ENCODE measurements at places on chromosomes 13 and 19.

- DNase-seq, result no peak
Measured at GRCh38 chr13:97288486-97288900, 66.4 kb downstream of the MBNL2 start.

GRCh38 chr13:38862443-38862842, 128.2 kb downstream of the STOML3 start:
- no peak for DNase-seq

DNA sequence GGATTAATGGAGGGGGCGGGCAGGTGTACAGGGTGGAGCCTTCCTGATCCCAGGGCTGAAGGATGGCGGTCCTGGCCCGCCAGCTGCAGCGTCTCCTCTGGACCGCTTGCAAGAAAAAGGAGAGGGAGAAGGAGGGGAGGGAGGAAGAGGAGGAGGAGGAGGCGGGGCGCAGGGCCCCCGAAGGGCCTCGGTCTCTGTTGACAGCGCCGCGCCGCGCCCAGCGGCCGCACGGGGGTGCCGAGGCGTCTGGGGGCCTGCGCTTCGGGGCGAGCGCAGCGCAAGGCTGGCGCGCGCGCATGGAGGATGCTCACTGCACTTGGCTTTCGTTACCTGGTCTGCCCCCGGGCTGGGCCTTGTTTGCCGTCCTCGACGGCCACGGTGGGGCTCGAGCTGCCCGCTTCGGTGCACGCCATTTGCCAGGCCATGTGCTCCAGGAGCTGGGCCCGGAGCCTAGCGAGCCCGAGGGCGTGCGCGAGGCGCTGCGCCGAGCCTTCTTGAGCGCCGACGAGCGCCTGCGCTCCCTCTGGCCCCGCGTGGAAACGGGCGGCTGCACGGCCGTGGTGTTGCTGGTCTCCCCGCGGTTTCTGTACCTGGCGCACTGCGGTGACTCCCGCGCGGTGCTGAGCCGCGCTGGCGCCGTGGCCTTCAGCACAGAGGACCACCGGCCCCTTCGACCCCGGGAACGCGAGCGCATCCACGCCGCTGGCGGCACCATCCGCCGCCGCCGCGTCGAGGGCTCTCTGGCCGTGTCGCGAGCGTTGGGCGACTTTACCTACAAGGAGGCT, at the start of gene PPM1N:
Gene PPM1N, plus strand, starts transcription at position 33 of the 785 bp plus-strand sequence. Its CDS starts 30 bp downstream, at position 63.
- DNase-seq, result peak; percentile 85

GRCh38 chr13:79456656-79457365, 24.1 kb upstream of the NDFIP2 start:
- DNase-seq, result no peak

- peak; percentile 99 for DNase-seq
Measured at GRCh38 chr19:58513694-58514563, 2.1 kb upstream of the SLC27A5 start.

DNA sequence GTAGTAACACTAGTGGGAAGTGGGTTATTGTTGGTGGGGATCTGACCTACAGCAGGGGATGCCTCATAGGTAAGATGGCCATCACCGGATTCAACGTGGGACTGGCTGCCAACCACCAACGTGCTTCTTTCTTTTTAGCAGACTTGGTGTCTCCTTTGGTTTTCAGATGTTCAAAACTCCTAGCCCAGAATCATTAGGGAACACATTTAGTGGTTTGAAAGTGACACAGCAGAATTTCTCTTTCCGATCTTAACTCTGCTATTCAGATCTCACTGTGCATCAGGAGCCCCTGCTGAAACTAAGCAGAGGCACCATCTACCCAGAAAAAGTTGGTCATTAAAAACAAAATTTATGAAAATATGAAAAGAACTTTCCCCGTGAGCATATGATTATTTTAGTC, 36.7 kb upstream of the PCDH8 start:
- no peak for DNase-seq

GRCh38 chr13:91155512-91156114, 191.9 kb upstream of the MIR17HG start:
- DNase-seq, result no peak

DNA sequence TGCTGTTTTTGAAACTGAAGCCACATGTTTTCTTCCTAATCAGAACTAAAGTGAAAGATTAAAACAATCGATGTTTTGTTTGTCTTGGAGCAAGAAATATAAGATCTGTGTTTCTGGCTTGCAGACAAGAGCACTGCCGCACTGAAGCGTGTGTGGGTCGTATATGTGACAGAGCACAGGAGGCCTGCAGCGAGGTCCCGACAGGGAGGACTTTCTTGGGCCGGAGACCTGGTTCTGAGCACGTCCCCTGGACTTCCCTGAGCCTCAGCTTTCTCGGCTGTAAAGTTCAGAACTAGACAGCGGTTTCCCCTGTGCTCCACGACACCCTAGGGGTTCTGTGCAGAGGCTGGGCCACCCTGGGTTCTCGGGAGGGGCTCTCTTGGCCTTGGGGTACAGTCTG, 60.5 kb downstream of the GADD45B start:
- no peak for DNase-seq

DNA sequence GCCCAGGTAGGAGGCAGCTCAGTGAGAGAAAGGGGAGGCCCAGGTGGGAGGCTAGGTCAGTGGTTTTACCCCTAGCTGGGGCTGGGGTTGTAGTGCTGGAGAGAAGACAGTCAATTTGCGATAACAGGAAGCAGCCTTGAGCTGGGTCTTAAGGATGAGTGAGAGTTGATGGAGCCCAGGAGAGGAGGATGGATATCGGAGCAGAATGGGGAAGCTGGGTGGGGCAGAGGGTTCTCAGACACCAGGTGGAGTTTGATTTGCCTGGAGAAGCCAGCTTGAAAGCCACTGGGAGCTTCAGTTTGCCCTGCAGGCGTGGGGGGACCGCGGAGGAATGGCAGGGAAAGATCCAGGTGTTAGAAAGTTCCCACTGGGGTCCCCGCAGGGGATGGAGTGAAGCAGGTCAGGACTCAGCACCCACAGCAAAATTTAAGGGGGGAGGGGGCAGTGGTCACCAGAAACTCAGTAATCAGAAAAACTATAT, 836 bp upstream of the CDC42EP5 start:
- DNase-seq, result no peak

- DNase-seq, result no peak
Measured at GRCh38 chr13:53946500-53946899, 917.9 kb downstream of the OLFM4 start.

DNA sequence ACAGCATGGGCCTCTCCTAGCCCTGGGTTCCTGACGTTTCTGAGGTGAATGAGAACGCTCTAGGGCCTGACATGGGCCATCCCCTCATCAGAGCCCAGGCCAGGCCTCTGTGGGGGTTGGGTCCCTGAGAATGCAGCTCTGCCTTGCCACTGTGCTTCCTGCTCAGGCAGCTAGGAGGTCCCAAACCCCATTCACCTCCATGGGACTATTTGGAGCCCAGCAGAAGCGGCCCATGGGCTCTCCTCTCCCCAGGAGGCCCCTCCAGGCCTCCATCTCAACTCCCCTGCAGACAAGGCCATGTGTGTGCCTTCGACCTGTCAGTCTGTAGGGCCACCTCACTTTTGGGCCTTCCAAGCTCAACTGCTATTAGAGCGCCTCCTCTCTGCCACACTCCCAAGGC, 36.9 kb downstream of the ELL start:
- no peak for DNase-seq

GRCh38 chr13:98386637-98387036, 190.3 kb downstream of the STK24 start:
- DNase-seq, result no peak

GRCh38 chr19:2426611-2427428, 566 bp downstream of the TIMM13 start:
- peak; percentile 52 for DNase-seq

DNA sequence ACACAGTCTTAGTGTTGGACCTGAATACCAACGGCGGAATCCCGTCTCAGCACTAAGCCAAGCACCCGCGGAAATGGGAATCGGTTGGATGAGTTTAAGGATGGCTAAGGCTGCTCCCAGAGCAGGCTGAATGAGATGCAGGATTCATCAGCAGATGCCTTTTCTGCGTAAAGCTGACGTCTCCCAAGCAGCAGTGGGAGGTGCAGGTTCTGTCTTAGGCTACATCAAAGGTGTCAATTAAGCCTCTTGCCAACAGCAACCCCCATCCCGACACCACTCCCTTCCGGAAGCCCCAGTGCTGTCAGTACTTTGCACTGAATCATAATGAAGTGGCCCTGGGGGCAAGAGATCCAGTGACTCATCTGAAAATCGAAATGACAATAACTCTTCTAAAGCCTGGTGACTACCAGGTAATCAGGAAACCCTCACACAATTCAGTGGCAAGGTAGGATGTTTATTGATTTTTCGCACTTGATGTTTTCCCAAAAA, 275.6 kb downstream of the DCLK1 start:
- no peak for DNase-seq

DNA sequence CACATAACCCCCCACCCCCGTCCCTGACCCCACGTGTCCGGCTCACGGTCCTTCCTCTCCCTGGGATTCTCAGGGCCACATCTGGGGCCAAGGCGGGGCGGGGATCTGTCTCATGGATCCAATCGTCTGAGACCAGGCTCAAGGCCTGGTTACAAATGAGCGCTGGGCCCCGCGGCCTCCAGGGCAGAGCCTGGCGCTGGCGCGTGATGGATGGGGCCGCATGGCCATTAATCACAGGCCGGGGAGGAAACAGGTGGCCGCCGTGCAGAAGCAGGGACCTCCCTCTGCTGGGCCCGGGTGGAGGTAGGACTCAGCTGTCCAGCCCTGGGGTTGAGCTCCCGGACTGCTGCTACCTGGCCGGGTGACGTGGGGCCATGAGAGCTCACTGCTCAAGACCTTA, 5.8 kb upstream of the TLE5 start:
- no peak for DNase-seq

- DNase-seq, result no peak
Measured at GRCh38 chr19:15357906-15358305, 21.7 kb downstream of the AKAP8 start.

DNA sequence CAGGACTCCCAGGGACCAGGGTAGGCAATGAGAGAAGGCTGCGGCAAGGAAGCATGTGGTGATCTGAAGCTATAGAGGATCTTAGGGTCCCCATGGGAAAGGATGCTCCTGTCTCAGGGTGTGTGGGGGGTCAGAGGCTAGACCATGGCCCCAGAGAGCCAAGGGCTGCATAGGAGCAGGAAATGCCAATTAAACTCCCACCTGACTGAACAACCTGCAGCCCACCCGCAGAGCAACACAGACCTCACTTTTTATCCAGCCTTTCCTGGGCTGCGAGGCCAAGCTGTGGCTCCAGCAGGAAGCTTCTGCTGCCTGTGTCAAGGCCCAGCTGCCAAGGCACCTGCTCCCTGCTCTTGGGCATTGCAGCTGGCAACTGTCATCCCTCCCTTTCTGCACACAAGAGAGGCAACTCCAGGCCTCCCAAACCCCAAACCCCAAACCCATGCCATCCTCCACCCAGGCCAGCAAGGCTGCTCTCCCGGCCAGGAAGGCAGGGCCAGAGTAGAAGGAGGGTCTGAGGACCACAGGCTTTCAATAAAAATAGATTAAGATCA, 290.1 kb downstream of the FOXO1 start:
- DNase-seq, result no peak

- no peak for DNase-seq
Measured at GRCh38 chr19:6813659-6814058, 41.2 kb downstream of the VAV1 start.

DNA sequence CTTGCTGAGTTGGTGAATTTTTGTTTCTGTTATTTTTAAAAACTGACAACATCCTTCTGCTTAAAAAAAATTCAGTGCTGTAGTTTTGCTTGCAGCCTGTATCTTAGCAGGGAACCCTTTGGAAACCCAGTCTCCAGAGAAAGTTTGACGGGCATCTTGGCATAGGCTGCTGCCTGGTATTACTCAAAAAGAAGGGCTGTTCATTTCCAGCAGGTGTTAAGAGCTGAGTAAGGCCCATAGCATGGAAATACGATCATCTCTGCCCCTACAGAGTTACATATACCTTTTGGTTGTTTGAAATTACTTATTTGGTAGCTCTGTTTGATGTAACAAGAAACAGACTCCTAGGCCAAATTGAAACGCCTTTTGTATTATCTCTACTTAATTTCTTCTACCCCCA, 41.5 kb downstream of the URI1 start:
- DNase-seq, result no peak

DNA sequence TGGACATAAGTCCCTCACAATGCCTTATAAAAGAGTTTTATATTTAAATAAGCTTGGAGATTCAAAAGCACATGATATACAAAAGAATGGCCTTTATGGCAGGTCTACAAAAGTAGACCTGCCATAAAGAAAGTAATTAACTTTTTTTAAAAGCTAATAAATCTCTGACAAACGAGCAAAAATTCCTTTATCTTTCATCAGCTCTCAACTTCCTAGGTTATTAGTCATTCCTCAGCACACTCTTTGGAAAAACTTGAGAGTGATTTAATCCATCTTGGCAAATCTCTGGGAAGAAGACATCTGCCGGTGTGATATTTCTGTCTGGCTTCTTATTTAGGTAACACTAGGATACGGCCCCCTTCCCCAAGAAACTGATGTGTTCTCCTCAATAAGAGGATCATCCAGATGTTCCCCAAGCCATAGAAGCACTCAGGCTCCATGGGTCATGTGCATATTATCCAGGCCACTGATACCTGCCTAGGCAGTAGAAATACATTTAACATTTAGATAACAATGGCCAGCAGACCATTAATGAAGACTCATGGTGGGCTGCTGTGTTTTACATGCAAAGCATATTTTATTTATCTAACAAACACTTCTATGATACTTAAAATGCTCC, 372.7 kb downstream of the LIG4 start:
- DNase-seq, result no peak

DNA sequence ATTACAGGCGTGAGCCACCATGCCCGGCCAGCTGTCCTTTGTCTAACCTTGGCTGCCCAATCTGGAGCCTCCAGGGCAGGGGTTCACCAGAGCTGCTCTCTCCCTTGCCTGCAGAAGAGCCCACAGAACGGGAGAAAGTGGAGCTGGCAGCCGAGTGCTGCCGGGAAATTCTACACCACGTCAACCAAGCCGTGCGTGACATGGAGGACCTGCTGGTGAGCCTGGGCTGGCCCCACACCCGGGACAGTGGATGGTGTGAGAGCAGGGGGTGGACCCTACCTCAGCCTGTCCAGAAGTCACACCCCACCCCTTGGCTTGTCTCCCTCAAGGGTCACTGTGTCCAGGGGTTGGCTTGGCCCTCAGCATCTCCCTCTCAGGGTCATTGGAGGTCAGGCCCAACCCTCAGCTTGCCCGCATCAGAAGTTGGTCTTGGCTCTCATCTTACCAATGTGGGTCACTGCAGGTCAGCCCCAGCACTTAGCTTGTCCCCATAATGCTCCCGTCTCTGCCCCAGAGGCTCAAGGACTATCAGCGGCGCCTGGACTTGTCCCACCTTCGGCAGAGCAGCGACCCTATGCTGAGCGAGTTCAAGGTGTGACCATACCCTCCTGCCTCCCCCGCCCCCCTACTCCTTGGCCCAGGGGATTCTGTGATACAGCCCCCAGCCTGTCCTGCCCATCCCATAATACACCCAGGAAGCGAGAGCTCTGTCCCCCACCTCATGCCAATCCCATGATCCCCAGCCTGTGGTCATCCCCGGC, 20.4 kb downstream of the ARHGEF1 start:
- DNase-seq, result no peak

GRCh38 chr19:38409631-38410133, 6.8 kb downstream of the FAM98C start:
- DNase-seq, result no peak
